GM06990 (cell line): ENCODE measurements at places on chromosomes 11 and 22.

- DNase-seq: no peak
Observed at GRCh38 chr11:85735876-85736460, 50.0 kb upstream of the CCDC89 start.

GRCh38 chr11:7436657-7437056 lies 48.6 kb upstream of the OLFML1 start:
- peak; percentile 48 for DNase-seq

DNA sequence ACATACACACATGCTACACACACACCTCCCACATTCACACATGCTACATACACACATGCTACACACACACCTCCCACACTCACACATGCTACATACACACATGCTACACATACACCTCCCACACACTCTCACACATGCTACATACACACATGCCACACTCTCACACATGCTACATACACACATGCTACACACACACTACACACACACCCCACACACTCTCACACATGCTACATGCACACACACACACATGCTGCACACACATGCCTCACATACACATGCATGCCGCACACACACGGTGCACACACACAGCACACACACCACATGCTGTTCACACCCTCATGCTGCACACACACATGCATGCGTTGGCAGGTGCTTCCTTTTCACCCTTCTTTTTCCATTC lies 495.4 kb downstream of the NTM start:
- no peak for DNase-seq

DNA sequence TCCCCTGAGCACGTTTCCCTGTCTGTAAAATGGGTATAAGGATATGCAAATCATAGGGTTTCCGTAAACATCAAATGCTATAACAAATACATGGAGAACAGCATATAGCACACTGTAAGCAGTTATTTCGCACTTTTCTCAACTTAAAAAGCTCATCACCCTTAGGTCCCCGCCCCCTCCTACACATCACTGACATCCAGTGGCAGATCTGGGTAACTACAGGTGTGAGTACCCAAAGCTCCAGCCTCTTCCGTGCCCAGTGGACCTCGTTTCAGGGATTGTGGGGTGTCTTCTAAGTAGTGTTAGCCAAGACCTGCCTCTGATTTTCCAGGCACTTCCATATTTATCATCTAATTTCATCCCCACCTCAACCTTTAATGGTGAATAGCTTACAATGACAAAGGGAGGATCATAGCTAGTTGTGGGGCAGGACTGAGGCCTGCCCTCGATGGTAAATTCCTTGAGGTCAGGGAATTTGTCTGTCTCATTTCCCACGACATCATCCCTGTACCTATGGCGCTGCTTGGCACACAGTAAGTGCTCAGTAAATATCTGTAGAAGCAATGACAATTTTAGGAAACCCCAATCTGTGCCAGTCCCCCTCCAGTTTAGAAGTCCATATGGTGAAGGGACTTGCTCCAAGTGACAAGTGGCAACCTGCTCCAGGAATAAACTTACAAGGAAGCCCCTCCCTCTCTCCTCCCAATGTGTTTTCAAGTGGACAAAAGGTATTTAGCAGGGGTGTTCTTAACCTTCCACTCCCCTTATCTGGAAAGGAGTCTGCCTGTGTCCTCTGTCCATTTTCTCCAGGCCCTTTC lies 340.5 kb downstream of the TENM4 start:
- DNase-seq: no peak

DNA sequence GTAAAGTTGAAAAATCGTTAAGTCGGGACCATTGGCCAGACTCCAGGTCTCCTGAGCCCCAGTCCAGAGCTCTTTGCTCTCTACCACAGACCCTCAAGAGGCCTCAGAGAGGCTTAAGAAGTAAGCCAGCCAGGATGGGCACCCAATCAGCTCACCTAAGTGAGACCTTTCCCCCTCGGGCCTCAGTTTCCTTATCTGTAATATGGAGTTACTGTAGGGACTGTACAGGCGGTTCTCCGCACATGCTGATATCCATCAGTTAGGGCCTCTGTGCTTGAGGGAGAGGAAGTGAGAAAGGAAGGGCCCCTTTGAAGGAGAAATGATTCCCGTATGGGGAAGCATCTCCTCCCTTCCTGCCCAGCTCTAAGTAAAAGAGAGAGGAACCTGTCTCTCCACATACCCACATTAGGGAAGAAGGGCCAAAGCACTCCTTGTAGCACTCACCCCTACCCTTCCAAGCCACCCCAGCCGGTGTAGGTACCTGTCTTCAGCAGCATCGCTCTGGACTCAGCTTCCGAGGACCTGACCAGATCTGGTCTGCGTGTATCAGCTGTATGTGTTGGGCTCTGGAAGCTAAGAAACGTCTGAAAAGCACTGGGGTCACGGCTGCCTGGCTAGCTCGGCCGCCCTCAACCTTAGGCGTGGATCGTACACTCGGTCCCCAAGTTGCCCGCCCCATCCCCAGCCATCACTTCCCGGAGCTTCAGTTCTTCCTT lies 653 bp downstream of the NAGA start:
- no peak for DNase-seq

- DNase-seq: no peak
Observed at GRCh38 chr11:37504921-37505320, 906.9 kb upstream of the RAG2 start.

DNA sequence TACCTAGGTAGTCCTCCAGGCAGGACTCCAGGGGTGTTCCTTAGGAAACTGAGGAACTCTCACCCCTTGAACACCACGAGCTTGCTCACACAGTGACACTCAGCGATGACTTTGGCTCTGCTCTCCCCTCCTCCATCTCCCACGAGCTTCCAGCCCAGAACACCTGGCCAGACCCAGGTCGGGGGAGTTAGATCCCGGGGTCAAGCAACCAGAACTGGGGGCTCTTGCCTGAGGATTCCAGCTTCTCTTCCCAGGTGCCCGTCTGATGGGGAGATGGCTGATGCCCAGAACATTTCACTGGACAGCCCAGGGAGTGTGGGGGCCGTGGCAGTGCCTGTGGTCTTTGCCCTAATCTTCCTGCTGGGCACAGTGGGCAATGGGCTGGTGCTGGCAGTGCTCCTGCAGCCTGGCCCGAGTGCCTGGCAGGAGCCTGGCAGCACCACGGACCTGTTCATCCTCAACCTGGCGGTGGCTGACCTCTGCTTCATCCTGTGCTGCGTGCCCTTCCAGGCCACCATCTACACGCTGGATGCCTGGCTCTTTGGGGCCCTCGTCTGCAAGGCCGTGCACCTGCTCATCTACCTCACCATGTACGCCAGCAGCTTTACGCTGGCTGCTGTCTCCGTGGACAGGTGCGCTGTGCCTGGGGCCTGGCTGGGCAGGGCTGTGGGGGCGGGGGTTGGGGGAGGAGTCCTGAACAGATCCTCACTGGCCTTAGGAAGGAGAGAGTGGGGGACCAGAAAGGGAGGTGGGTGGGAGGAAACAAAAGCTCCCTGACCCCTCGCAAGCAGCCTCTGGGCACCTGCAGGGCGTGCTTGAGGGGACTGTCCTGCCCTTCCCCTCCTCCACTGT lies at the start of gene GALR3:
Gene GALR3, plus strand, starts transcription at position 249 of the 852 bp plus-strand sequence. Its CDS starts 25 bp downstream, at position 274.
- DNase-seq: no peak

DNA sequence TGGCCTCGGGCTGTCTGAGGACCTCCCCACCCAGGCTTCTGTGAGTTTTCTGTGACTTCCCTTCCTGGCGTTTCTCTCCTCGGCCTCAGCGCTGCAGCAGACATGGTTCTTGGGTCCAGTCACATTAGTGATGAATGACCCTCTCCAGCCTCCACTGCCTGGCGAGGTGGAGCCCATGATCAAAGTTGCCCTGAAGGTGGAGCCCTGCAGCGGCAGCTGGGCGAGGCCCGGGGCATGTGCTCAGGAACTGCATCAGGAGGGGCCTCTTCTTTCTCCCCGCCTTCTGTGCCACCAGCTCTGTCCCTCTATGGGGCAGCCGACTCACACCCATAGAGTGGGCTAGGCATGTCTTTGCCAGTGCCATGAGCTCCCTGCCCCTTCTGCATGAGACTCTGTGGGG lies 1079.7 kb downstream of the TBC1D22A start:
- DNase-seq: peak; percentile 9

GRCh38 chr11:34316347-34317035 lies 41.3 kb downstream of the ABTB2 start:
- DNase-seq: no peak

- no peak for DNase-seq
Observed at GRCh38 chr11:44140805-44141204, 45.3 kb downstream of the EXT2 start.

GRCh38 chr11:126823274-126823673 lies 177.3 kb downstream of the KIRREL3 start:
- DNase-seq: no peak

DNA sequence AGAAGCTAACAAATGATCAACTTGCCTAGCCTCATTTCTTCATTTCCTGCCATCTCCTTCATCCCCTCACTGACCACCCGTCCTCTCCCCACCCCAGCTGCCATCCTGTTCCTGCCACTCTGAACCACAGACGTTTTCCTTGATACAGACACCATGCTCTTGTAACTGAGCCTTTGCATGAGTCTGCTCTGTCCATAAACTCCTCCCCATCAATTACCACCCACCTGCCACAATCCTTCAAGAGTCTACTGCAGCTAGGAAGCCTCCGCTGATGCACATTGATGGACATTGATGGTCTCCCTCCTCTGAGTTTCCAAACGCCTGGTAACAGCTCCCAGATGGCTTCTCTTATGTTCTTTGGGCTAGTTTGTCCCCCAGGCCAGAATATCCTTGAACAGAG lies 193.8 kb downstream of the DBX1 start:
- no peak for DNase-seq

- no peak for DNase-seq
Observed at GRCh38 chr11:115127790-115128189, 376.4 kb downstream of the CADM1 start.

GRCh38 chr11:126101930-126102283 lies 39.2 kb upstream of the CDON start:
- no peak for DNase-seq

DNA sequence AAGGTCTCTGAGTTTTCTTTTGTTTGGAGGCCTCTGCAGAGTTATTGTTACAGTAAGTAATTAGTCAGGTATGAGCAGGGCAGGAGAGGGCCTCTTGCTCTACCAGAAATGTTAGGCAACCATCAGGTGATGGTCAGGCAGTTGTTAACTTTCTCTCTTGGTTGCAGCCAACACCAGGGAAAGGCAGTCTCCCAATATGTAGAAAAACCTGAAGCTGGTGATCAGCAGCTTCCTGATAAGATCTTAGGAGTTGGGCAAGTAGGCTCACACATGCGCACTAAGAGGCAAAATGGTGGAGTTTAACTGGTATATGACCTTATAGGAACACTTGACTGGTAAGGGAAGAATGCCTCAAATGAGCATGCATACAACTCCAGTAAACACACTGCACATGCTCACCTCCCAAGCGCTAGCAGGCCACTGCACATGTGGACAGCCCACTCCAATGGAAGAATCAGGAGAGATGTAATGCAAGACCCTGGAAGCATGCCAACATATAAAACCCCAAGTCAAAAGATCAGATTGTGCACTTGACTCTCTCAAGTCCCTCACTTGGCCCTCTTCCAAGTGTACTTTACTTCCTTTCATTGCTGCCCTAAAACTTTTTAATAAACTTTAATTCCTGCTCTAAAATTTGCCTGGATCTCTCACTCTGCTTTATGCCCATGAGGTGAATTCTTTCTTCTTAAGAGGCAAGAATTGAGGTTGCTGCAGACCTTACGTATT lies 23.7 kb upstream of the SLC35F2 start:
- no peak for DNase-seq

DNA sequence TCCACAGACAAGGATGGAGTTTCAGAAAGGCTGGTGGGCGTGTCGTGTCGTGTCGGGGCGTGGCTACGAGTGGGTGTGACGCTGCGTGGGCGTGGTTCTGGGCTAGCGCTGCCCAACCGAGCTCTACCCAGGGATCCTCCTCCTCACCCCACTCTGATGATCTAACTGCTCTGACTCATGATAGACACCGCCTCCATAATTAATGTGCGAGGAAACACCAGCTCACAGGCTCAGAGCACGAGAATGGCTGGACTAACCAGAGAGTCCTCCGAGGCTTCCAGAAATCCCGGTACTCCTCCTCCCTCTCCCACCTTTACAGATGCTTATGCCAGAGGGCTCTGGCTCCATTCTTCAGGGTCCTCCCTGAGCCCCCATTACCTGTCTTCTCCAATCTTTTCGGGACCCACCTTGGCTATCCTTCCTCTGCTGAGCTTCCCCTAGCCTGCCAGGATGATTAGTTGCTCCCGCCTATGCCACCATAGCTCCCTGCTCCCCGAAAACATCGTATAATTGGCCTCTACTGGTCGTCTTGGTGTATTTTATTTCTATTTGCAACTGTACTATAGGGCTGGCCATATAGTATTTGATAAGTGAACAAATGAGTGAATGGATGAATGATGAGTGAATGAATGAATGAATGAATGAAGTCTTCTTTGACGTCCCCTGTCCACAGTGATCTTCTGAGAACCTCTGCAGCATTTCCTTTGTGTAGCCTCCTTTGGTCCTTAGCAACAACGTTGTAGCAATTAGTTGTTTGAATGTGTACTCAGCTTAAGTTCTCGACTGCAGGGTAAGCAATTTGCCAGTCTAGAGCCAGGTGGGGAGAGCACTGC lies 21.7 kb downstream of the TMPRSS13 start:
- peak; percentile 74 for DNase-seq

DNA sequence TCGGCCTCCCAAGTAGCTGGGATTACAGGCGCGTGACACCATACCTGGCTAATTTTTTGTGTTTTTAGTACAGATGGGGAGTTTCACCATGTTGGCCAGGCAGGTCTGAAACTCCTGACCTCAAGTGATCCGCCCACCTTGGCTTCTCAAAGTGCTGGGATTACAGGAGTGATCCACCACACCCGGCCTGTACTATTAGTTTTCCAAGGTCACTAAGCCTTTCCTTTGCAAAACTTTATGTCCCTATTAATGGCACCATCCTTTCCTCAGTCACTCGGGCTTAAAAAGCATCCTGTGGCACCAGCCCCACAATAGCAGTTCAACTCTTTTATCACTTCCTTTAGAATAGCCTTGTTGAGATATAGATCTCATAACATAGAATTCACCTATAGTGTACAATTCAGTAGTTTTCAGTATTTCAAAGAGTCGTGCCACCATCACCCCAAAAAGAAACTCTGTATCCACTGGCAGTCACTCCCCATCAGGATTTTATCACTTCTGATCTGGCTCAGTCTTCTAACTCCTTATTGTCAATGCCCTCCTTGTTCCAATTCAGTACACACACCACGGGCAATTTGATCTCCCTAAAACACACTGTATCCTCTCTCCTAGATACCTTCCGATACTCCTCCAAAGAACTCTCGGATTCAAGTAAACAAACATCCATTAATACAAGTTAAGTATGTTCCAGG lies 921 bp upstream of the BCL2L13 start:
- DNase-seq: no peak

GRCh38 chr11:454043-454442 lies 4.0 kb downstream of the PTDSS2 start:
- no peak for DNase-seq

DNA sequence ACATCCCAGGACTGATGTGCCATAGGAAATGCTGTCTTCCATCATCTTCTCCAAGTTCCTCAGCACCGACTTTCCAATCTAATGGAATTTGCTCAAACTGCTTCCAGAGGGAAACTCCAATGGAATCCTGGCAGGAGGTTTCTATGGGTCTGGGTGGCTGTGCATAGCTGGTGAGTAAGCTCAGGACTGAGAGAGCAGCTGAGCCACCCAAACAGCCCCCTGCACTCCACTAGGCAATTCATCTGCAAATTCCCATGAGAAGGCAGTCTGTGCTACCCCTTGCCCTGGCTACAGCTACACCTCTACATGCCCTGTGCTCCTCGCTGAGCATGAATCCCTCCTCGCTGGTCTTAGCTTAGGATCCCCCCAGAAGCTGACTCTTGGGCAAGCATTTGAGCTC lies 127.9 kb upstream of the CSNK2A3 start:
- DNase-seq: no peak
